ENCODE measurements at places on chromosomes 3 and 15.

GRCh38 chr3:195208183-195208582, 62.8 kb downstream of the XXYLT1 start:
- no peak for DNase-seq

- DNase-seq = no peak
These were observed 13.1 kb downstream of the CHDH start for GRCh38 chr3:53833053-53833645.

DNA sequence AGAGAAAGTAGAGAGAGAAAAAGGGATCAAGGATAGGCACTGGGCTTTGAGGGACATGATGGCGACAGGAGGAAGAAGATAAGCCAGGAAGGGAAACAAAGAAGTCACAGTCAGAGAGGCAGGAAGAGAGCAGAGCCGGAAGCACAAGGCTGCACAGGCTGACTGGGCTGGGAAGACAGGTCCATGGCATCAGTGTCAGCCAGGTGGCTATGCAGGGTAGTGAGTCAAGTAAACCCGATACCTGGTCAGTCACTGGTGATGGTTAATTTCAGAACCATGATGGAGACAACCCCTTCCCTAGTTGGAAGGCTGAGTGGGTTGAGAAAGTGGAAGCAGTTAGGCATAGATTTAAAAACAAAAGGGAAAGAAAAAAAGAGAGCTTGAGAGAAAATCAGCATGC, 203.8 kb downstream of the EPHB1 start:
- DNase-seq = no peak

DNA sequence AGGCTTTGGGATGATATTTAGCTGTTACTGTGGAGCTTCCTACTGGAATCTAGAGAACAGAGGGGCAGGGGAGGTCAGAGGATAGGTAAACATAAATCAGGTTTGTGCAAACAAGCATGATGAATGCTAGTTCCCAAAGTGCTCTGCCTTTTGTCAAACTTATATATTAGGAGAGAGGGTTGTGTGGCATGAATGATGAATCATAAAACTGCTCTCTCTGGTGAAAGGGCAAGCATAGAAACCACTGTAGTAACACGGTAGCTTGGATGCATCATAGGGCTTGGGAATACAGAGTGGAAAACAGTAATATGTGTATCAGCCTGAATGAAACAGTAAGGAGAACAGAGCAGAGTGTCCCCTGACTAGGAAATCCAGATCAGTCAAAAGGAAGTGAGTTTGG, 486.7 kb downstream of the IL5RA start:
- DNase-seq = no peak

DNA sequence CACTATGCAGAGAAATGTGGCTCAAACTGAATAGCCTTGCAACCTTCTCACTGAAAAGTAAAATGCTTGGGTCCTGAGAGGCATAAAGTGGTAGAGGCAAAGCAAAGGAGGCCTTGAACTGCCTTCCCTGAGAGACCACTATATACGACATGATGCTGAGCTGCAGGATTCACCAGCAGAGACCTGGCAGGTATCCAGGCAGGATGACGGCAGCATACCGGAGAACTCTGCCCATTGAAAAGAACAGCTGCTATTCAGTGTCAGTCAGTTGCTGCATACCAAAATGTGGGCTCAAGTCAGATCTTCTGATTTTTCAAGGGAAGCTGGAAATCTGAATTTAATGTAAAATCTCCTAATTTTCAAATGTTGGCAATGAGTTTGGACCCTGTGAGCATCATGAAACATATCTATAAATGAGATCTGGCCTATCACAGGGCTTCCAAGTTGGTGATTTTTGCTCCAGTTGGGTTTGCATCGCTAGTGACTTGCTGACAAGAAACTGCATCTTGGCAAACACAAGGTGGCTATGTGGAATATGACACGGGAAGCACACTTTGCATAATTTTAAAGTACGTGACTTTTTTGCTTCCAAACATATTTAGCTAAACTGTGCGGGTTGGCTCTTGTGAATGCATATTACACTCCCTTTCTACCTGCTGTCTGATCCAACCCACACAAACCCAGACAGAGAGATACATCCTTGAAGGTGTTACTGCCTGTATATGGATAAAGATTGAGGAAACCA, 529.0 kb downstream of the AGBL1 start:
- DNase-seq = no peak
